Activated B cell treated with CpG ODN at 0.5 μM for 24 hours (primary cell): ENCODE measurements at places on chromosomes 3 and 15. TPM values are rescaled to one million over a fixed set of nuclear protein-coding genes. Genes with fewer than 3 reads are reported as not detected.
A peak's percentile ranks its signal among the peaks of the same experiment; 100 is the strongest.

DNA sequence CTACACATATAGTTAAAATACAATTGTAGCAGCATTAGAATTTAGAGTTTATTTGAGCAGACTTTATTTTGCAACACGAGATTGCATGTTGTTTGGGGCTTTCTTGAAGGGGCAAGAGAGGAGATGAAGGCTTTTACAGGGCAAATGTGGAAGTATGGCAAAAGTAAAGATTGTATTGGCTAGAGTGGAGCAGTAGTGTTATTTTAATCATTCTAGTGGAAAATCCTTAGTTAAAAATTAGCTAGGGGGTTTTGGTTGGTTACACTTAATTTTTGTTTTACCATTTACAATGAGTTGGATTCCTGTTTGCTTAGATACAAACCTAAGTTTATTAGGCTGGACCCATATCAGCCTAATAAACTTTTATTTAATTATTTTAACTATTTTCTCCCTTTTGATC, 4.6 kb downstream of the OR5H15 start:
- H3K4me3 ChIP-seq = no peak overlapping the region
- H3K27ac ChIP-seq = no peak overlapping the region
- no peaks in the 10 kb centered on the region for H3K4me1 ChIP-seq
- no peaks in the 10 kb centered on the region for H3K27me3 ChIP-seq
- no peaks in the 10 kb centered on the region for H3K36me3 ChIP-seq

GRCh38 chr3:171228240-171228639, 201.7 kb upstream of the SLC2A2 start:
- no peaks in the 10 kb centered on the region for H3K27me3 ChIP-seq
- no peaks in the 10 kb centered on the region for H3K4me1 ChIP-seq
- H3K36me3 ChIP-seq = no peaks in the 10 kb centered on the region
- no peak for DNase-seq

DNA sequence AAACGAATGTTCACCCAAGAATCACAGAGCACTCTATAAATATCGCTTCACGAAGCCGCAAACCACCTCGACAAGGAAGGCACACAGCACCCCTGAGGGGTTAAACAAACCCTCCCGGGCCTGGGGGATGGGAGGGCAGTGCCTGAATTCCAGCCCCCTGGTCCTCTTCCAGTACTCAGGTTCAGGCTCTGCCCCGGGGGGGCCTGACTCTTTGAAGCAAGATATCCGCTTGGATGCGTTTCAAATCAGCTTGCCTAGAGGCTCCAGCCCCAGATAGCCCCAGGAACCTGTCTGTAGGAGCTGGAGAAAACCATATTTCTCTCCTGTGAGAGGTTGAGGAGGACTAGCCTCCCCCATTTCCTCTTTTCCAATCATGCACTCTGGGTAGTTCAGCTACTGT, 194.7 kb downstream of the WNT5A start:
- H3K36me3 ChIP-seq = no peaks in the 10 kb centered on the region
- H3K4me3 ChIP-seq = no peak overlapping the region
- no peak overlapping the region for H3K27ac ChIP-seq
- no peak for DNase-seq
- H3K27me3 ChIP-seq = no peaks in the 10 kb centered on the region

DNA sequence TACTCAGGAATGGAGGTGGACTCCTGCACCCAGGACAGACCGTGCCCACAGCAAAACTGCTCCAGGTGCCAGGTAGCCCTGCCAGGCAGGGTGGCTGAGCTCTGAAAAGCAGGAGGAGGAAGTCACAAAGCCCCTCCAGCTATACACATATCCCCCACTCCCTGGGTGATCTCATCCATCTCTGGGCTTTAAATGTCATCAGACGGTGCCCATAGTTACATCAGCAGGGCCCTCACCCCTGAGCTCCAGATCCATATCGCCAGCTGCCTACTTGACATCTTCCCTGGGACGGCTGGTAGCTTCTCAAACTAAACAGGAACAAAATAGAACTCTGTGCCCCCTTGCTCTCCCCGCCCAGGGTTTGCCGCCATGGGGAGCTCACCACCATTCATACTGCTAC, 87.7 kb downstream of the MEGF11 start:
- no peaks in the 10 kb centered on the region for H3K27me3 ChIP-seq
- H3K36me3 ChIP-seq = no peaks in the 10 kb centered on the region
- no peaks in the 10 kb centered on the region for H3K4me1 ChIP-seq

GRCh38 chr3:37864904-37865303, 3.2 kb downstream of the CTDSPL start:
- H3K4me1 ChIP-seq = peaks cover 17% of the 10 kb centered on the region
- no peaks in the 10 kb centered on the region for H3K36me3 ChIP-seq
- no peak for DNase-seq
- no peak overlapping the region for H3K4me3 ChIP-seq
- no peak overlapping the region for H3K27ac ChIP-seq
- H3K27me3 ChIP-seq = peaks cover 40% of the 10 kb centered on the region

Gene PLA1A
- 0.56 and 1.1 TPM in 2 replicates for total RNA-seq

- no peaks in the 10 kb centered on the region for H3K36me3 ChIP-seq
- no peak overlapping the region for H3K4me3 ChIP-seq
- H3K27ac ChIP-seq = no peak overlapping the region
Measured at GRCh38 chr3:132344666-132345280, 27.6 kb downstream of the ACP3 start.

GRCh38 chr3:7682822-7683229, 818.8 kb upstream of the LMCD1 start:
- no peaks in the 10 kb centered on the region for H3K36me3 ChIP-seq
- H3K4me1 ChIP-seq = no peaks in the 10 kb centered on the region
- H3K27ac ChIP-seq = no peak overlapping the region
- no peak overlapping the region for H3K4me3 ChIP-seq
- no peak for DNase-seq
- H3K27me3 ChIP-seq = no peaks in the 10 kb centered on the region

DNA sequence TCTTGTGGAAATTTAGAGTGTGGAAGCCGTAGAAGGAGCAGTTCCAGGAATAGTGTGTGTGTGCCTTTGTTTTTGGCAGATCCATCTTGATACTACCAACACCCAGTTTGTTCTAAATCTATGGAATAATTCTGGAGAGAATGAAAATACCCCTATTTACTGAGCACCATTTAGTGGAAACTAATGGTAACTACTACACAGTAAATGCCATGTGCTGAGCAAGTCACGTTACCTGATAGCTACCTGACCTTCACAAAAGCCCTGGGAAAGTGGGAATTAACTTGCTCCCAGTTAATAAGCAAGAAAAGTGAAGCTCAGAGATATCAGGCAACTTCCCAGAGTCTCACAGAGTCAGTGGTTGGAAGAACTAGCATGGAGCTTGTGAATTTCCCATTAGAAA, 137.7 kb downstream of the ARPP21 start:
- H3K4me3 ChIP-seq = no peak overlapping the region
- DNase-seq = no peak
- H3K27me3 ChIP-seq = no peaks in the 10 kb centered on the region
- no peaks in the 10 kb centered on the region for H3K36me3 ChIP-seq
- no peak overlapping the region for H3K27ac ChIP-seq

DNA sequence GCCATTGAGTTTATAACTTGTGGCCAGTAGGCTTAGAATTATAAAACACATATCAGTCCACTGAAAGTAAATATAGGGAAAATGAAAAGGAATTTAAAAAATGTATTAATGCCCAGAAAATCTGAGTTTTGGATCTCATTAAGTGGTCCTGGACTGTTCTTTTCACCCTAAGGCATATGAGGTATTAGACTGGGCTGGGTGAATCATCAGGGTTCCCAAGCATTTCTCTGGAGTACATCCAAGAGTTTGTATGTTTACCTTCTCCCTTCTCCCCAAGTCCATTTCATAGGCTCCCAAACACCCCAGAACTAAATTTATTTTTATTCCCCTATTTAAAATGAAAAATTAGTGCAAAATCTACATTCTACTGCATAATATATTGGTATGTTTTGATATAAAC, 31.9 kb upstream of the SPTSSB start:
- no peak overlapping the region for H3K4me3 ChIP-seq
- H3K27me3 ChIP-seq = peaks cover 5% of the 10 kb centered on the region
- H3K36me3 ChIP-seq = no peaks in the 10 kb centered on the region

DNA sequence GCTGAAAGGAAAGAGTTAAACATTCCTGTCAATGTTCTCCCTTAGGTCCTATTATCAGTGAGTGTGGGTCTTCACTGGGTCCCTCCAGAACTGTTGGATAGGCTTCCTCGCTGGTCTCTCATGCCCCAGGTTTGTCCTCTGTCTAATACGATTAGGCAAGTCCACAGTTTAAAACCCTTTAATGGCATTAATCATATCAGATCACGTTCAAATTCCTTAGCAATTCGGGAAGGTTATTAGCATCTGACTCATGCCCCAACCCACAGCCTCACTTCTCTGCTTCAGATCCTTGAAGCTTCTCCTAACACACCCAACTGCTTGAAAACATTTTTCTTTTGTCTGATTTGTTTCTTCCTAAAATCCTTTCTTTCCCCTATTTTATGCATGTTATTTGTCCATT, 224.3 kb upstream of the ATP10A start:
- peaks cover 7% of the 10 kb centered on the region for H3K4me1 ChIP-seq
- DNase-seq = no peak
- no peaks in the 10 kb centered on the region for H3K36me3 ChIP-seq

DNA sequence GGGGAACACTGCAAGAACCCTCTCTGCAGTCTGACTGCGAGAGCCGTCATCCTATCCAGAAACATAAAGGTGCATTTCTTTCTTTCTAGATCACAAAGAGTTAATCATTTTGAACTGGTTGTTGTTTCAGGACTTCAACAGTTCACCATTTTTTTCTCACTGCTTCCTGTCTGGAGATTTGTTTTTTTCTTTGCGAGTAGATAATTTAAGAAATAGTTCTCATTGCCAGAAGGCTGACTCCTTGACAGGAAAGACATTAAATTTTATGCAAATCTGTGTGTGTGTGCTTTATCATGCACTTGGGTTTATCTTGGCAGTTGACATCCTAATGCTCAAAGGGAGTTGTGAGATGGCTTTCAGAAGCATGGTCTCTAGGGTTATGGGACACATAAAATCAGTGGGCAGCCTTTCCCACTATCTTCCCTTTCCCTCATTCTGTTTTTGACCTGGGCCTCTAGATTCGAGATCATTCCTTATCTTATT, 123.5 kb upstream of the TBL1XR1 start:
- H3K36me3 ChIP-seq = no peaks in the 10 kb centered on the region
- DNase-seq = no peak
- H3K27me3 ChIP-seq = no peaks in the 10 kb centered on the region

GRCh38 chr3:52471371-52472238, 16.2 kb downstream of the NISCH start:
- H3K36me3 ChIP-seq = peaks cover 66% of the 10 kb centered on the region
- no peaks in the 10 kb centered on the region for H3K4me1 ChIP-seq
- DNase-seq = peak; percentile 35
- no peaks in the 10 kb centered on the region for H3K27me3 ChIP-seq

- no peak overlapping the region for H3K27ac ChIP-seq
- H3K36me3 ChIP-seq = no peaks in the 10 kb centered on the region
- no peaks in the 10 kb centered on the region for H3K4me1 ChIP-seq
- DNase-seq = no peak
- H3K27me3 ChIP-seq = no peaks in the 10 kb centered on the region
- no peak overlapping the region for H3K4me3 ChIP-seq
Measured at GRCh38 chr3:61448378-61448777, 113.0 kb upstream of the PTPRG start.

DNA sequence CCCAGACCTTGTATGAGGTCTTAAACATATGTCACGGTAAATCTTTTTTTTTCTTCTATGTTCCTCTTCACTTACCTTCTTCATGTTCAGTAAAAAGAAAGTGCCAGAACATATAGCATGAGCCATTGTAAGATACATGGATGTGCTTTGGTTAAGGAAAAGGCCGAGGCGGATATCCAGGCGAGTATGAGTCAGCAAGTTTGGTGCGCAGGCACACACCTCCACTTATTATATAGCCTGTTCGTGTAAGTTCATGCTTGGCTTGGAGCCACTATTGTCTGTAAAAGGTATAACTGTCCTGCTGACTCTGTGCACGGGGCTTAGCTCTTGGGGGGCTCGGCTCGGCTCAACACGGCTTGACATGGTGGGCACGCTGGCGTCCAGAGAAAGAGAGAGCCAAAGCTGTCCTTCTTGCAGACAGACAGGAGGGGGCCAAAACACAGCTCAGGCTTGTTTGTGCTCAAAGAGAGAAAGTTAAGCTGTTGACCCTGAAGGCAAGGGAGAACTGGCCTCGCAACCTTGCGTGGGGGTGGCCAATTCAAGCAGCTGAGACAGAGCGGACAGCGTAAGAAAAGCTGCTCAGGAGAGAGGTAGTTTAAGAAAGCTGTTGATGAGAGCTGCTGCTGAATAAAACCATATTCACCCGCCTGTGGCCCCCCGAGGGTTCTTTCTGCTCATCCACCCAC, 251.2 kb downstream of the SLC9A9 start:
- no peaks in the 10 kb centered on the region for H3K27me3 ChIP-seq
- no peak overlapping the region for H3K4me3 ChIP-seq
- no peaks in the 10 kb centered on the region for H3K36me3 ChIP-seq
- no peak overlapping the region for H3K27ac ChIP-seq
- DNase-seq = no peak
- H3K4me1 ChIP-seq = peaks cover 23% of the 10 kb centered on the region

GRCh38 chr15:101458908-101459578, 30.5 kb downstream of the PCSK6 start:
- no peak overlapping the region for H3K27ac ChIP-seq
- no peak for DNase-seq
- H3K36me3 ChIP-seq = no peaks in the 10 kb centered on the region

- no peak for DNase-seq
- H3K4me3 ChIP-seq = no peak overlapping the region
- H3K27me3 ChIP-seq = no peaks in the 10 kb centered on the region
- no peak overlapping the region for H3K27ac ChIP-seq
- no peaks in the 10 kb centered on the region for H3K36me3 ChIP-seq
Measured at GRCh38 chr3:65893631-65894030, 145.1 kb downstream of the MAGI1 start.

- no peak overlapping the region for H3K4me3 ChIP-seq
- H3K36me3 ChIP-seq = no peaks in the 10 kb centered on the region
- H3K27me3 ChIP-seq = peaks cover 3% of the 10 kb centered on the region
- H3K27ac ChIP-seq = no peak overlapping the region
- H3K4me1 ChIP-seq = no peaks in the 10 kb centered on the region
- DNase-seq = no peak
Measured at GRCh38 chr15:48516121-48516520, 129.4 kb downstream of the FBN1 start.

DNA sequence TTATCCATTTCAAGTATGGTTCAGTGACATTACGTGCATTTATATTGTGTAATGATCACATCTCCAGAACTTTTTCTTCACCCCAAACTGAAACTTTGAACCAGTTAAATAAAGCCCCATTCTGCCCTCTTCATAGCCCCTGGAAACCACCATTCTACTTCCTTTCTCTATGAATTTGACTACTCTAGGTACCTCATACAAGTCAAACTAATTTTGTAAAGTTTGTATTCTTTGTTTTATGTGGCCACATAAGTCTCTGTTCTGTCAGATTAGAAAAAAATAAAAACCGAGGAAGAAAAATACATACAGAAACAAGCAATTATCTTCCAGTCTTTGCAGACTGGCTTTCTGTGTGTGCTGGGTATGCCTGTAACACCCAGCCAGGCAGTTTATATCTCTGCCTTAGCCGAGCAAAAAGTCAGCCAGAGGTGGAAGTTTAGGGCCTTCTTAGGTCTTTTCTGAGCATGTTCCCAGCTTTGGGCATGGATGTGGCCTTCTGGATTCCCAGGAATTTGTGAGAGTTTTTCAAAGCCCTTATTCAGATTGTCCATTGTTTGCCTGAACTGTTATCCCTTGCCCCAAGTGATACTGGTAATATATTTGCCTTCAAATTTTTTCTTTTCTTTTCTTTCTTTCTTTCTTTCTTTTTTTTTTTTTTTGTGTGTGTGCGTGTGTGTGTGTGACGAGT, 6.0 kb upstream of the GRAMD1C start:
- H3K36me3 ChIP-seq = peaks cover 6% of the 10 kb centered on the region
- H3K4me1 ChIP-seq = peaks cover 67% of the 10 kb centered on the region
- no peaks in the 10 kb centered on the region for H3K27me3 ChIP-seq
- no peak for DNase-seq
